ENCODE measurements at places on chromosomes 2 and 18.

- no peak for DNase-seq
Measured at GRCh38 chr2:155748131-155748530, 584.4 kb downstream of the NR4A2 start.

- no peak for DNase-seq
Measured at GRCh38 chr2:149513461-149513860, 74.1 kb downstream of the MMADHC start.

DNA sequence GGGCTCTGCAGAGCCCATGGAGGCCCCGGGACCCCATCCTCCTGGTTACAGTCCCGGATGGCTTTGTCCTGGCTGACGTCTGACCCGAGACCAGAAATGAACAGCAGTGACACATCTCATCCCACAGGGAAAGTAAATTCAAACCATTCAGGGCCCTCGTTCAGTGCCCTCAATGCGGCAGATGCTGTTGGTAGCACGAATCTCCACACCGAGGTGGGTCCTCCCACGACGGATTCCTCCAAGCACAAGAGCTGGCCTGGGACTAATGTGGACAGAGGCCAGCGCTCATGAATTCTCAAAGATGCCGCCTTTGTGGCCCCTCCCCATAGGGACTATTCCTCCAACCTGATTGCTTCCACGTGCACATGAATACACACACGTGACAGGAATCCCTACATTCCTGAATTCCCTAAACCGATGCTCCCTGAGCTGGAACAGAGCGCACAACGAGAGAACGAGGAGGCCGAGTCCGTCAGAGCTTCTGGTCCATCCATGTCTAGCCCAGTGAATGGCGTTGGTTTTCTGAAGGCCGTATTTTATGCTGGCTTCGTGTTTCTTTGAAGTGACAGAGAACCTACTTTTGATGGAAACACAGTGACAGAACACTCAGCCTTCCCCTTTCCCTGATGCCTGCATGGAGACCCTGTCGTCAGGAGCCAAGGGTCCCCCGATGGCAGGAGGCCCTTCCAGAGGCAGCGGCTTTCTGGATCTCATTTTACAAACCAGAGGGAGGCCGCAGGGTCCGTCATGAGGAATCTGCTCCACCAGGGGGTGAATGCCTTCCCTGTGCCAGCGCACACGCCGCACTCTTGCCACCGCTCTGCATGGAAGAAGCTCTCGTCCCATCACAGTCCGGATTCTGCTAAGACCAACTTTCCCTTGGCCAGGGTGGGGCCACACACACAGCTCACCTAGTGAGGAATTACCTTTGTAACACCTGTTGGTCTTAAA, 64.3 kb upstream of the SNTG2 start:
- no peak for DNase-seq

- DNase-seq: no peak
Measured at GRCh38 chr2:119154076-119154475, 4.5 kb downstream of the C1QL2 start.

DNA sequence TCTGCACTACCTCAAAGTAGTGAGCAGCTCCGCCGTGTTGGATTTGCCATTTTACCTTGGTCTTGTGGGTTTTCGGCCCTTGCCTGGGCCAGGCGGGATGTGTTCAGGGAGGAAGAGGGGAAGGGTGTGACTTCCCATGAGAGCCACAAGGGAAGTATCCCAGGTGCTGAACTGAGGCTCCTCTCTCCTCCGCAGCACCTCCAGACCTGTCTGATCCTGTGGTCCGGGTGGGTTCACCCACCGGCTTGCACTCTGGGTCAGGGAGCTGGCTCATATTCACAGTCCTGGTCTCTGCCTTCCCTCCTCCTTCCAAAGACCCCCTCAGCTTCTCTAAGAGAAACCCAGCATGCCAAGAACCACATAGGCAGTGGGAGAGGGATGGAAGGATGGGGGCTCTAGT, 235.8 kb downstream of the SEPTIN10 start:
- DNase-seq: no peak
